ENCODE measurements at places on chromosomes 13 and 19.

DNA sequence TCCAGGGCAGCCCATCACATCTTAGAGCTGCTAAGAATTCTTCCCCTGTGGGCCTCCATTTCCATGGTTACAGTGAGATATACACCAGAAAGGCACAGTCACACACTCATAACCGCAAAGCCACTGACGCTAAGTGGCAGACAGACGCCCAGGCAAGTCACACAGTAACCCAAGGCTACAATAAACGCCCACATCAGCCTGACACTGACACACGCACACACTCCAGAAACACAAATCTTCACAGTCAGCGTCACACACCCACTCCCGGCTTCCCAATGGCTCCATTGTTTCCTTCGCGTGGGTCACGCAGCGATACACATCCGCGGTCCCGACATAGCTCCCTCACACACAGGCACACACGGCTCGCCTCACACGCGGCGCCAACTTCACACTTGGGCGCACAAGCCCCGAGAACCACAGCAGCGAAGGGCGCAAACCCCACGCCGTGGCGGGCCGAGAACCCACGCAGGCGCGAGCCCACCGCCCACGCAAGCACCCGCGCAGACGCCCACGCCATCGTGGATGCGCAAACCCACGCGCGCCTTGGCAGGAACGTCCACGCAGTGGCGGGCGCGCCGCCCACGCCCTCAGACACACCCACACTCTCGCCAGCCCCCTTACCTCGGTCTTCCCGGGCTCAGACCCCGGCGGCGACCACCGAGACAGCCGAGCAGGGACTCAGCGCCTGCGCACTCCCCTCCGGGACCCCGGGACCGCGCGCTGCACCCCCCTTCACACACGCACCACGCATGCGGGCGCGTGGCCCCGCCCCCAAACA is at the start of gene ZNF667:
ZNF667 (minus strand) TSS at position 695 of the 778 bp plus-strand sequence. CDS start 14,975 bp downstream, outside the sequence.
- peak; percentile 30 for DNase-seq

- DNase-seq = no peak
Measured at GRCh38 chr13:92941167-92941566, 285.4 kb upstream of the GPC6 start.

- DNase-seq = peak; percentile 40
Measured at GRCh38 chr19:11355160-11356073, at the start of gene PLPPR2. Gene PLPPR2 (plus strand): TSS chr19:11355432. CDS start chr19:11357674, 2,242 bp downstream.

DNA sequence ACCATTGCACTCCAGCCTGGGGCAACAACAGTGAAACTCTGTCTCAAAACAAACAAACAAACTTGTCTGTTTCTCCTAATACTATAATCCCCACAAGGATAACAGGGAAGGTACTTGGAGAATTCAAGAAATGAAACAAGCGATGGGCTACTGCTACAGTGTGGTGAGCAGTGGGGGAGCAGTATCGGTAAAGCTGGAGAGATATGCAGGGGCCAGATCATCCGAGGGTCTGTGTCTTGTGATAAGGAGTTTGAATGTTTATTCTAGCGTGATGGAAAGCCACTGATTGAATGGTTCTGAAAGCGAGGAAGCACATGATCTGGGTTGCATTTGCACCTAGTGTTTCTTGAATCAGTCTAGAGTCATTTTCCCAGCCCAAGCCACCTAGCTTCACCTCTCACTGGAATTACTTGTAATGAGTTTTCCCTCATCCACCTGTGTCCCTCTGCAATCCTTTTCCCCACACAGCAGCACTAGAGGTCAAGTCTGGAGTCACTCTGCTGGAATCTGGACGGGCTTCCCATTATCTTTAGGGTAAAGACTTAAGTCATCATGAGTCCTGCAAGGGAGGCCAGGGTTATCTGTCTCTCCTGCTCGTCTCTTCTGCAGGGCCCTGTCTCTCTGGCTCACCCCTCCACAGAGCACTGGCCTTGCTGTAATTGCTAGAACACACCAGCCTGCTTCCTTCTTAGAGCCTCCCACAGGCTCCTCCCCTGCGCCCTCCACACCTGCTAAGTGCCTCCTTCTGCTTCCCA is 162.3 kb downstream of the KLF5 start:
- DNase-seq = no peak

- no peak for DNase-seq
Measured at GRCh38 chr13:20466371-20466770, 59.3 kb downstream of the CRYL1 start.

Data from skin of body (tissue), 3 donors.